ENCODE measurements at places on chromosomes 1 and 21.
A peak's percentile ranks its signal among the peaks of the same experiment; 100 is the strongest.

GRCh38 chr1:166843322-166843721, 4.0 kb downstream of the POGK start:
- DNase-seq: no peak

GRCh38 chr1:12083766-12084165, 20.7 kb downstream of the TNFRSF8 start:
- DNase-seq: no peak

DNA sequence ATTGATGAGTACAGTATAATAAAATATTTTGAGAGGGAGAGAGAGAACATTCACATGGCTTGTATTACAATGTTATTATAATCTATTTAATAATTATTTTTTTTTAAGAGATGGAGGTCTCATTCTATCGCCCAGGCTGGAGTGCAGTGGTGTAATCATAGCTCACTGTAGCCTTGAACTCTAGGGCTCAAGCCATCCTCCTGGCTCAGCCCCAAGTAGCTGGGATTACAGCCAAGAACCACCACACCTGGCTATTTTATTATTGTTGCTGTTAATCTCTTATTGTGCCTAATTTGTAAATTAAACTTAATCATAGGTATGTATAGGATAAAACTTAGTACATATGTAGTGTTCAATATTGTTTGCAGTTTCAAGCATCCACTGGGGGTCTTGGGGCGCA, 57.8 kb downstream of the HS2ST1 start:
- no peak for DNase-seq

DNA sequence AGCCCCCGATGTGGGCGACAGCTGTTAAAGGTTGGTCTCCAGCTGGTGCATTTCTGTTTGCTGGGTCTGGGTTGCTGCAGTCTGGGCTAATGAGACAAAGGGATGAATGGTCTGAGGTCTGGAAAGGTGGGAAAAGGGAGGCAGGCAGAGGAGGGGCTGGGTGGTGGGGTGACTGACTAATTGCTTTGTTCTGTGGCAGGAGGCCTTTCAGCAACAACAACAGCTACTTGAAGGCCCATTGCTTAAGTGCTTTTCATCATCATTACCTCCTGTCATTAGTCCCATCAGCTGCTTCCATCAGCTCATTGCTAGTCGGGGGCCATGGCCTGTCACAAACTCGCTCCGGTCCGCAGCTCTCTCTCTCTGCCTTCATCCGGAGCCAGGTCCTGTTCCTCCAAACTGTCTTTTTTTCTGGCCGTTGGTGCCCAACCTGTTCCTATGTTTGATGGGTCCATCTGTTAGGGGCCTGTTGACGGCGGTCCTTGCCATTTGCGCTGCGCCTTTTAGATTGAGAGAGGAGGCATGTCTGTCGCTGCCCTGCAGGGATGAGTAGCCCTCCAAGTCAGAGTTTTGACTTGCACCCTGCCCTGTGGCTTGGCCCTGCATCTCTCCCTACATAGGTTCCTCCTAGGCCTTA, 105.6 kb upstream of the PLXNA2 start:
- no peak for DNase-seq

DNA sequence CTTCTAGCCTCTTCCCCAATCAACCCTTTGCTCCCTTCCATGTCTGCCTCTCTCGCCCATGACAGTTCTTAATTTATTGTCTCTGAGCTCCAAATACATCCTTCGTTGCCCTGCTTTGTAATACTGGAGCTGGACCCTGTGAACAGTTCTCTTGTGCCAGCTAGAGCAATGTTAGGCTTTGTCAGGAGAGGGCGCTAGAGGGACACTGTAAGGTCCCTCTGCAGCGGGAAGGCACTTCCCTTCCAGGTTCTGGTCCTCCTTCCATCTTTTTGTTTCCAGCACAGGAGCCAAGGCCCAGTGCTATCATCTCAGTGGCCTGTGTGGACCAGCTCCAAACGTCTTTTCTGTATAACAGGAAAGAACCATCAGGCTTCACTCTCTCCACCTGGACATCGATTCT, 95.9 kb downstream of the PTPRU start:
- DNase-seq: peak; percentile 75

DNA sequence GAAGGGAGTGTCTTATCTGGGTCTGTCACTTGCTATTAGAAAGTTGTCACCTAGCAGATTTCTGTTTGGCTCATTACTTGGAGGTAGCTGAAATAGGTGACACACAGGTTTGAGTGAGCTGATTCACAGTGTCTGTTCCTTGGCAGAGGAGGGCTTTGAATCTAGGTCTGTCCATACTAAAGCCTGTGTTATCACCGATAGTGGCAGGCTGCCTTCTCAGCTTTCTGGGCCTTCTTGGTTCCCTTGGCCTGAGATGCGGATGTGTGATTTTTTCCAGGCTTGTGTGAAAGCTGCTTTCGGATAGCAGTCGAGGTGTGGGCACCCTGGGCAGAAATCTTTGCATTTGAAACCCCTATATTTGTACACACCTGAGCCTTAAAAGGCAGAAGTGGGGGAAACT, 73.9 kb downstream of the ACTL8 start:
- DNase-seq: no peak

DNA sequence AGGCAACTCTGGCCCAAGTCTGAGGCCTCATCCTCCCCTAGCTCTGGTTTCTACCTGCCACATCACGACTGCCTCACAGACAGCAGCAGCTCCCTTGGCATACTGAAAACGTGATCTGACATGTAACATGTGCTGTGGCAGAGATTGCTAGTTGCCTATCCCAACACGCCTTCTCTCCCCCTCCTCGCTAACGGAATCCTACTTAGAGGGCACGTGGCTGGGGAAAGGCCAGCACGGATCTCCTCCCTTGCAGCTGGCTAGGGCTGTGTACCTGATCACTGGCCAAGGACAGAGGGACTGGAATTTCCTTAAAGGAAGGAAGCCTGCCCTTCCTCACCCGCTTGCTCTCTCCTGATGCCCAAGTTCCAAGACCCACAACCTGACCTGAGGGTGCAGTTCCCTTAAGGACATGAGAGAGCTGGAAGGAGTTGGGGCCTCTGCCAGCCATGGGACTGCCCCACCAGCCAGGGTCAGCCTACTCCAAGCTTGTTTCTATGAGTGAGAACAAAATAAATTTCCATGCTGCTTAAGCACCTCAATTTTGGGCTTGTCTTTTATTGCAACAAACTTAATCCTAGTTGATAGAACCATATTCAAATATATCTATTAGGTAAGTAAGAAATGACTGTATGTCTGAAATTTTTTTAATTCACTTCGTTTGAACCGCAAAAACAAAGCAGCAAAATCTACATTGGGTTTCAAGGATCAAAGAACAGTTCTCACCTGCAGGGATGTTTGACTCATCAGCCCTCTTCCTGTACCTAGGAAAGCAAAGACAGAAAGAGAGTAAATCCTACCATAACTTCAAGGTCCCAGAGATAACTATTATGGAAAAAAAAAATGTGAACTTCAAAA, 7.2 kb downstream of the SETD4 start:
- no peak for DNase-seq

- DNase-seq: no peak
Measured at GRCh38 chr1:46452931-46453325, 36.7 kb upstream of the DMBX1 start.

- DNase-seq: no peak
Measured at GRCh38 chr1:20028726-20029125, 41.3 kb upstream of the PLA2G5 start.

- no peak for DNase-seq
Measured at GRCh38 chr21:38139380-38140168, 117.2 kb upstream of the KCNJ15 start.

- no peak for DNase-seq
Measured at GRCh38 chr1:43065616-43066399, 106.3 kb downstream of the EBNA1BP2 start.

- no peak for DNase-seq
Measured at GRCh38 chr21:46363698-46364097, 39.7 kb downstream of the PCNT start.

GRCh38 chr1:228308085-228308601, 98.5 kb downstream of the TRIM11 start:
- DNase-seq: no peak

GRCh38 chr1:22983944-22984343, 11.3 kb upstream of the LACTBL1 start:
- DNase-seq: no peak

DNA sequence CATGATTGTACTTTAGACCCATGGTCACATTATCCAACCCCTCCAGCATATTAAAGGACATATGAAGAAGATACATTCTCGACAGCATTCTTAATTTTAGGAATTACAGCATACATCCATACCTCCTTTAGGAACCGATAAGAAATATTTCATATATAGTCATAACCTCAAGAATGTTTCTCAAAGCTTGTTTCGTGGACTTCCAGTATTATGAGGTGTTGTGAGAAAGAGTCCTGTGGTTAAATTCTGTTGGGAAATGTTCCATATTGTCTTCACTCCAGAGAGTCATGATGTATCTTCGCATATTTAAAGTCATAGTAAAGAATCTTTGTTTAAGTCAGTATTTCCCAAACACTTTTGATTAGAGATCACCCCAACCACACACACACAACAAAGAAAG, 321.0 kb upstream of the SNX7 start:
- no peak for DNase-seq
